ENCODE measurements at places on chromosomes 3 and 15.
A peak's percentile ranks its signal among the peaks of the same experiment; 100 is the strongest.

GRCh38 chr3:191499307-191500080, 38.5 kb downstream of the PYDC2 start:
- DNase-seq = no peak

DNA sequence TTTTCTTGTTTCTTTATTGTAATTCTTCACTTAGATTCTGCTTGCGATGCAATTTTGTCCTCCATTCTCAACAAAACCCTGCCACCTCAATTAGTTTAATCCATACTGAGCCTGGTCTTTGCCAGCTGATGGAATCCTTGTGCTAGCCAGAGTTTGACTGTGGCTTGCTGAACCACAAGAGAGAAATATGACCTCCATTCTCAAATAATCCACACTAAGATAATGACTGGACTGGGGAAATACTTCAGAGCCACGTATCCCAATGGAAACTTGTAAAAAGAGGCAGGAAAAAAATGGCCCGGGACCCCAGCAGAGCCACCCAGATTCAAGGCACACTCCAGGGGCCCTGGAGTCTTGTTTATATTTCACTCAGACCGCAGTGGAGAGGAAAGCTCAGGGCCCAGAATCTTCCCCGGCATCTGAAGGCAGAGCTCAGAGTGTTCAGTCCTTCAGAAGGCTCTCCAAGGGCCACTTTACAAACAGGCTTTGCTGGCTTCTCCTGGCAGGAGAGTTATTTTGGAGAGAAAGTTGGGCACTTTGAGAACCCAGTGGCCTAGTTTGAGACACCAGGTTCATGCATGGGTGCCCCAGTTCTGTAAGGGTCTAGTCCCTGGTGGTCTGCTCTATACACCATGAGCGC, 62.7 kb downstream of the SSUH2 start:
- no peak for DNase-seq

DNA sequence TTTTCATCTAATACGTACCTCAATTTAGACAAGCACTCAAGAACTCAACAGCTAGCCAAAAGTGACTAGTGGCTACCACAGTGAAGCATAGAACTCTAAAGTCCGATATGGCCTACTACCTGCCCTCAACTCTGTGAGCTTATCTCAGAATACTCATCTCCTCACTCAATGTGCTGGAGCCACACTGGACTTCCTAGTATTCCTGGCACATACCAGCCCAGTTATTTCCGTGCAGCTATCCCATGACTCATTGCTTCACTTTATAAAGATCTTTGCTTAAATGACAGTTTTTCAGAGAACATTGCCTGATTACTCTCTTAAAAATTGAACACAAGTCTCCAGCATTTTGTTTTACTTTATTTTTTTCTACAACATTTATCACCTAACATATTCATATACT, 524.7 kb downstream of the PYDC2 start:
- DNase-seq = no peak

GRCh38 chr3:66227915-66228314, 7.1 kb downstream of the SLC25A26 start:
- DNase-seq = no peak

DNA sequence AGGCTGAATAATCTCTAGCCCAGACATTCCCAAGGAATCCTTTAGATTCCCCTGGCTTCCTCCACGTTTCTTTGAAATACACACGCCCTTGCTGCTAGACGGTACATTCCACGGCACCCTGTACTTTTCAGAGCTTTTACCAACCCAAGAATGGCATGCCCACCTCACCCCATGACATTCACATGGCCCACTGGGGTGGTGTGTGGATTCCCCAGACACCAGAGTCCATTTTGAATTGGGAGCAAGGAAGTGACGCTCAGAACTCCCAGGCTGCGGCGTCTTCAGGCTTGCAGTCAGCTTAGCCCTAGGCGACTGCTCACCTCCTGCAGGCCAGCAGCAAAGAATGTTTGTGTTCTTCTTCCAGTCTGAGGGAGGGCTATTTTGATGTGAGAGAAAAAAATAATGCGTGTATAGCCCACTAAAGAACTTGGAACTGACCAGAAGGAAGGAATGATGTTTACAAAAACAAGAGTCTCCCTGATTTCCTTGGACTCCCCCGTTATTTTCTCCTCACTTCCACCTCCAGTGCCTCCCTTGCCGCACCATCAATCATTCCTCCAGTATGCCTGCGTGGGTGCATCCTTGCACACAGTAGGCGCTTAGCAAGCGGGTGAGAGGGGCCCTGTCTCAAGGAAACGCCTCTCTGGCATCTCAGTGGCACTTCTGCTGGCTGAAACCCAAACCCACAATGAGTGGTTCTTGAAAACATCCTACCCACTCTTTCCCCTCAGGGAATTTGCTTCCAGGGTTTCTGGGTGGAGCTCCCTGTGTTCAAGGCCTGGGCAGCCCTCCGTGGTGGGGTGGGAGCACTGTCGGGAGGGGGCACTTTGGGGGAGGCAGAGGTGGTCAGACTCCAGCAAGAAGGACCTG, 59.9 kb downstream of the SMAD6 start:
- DNase-seq = no peak

DNA sequence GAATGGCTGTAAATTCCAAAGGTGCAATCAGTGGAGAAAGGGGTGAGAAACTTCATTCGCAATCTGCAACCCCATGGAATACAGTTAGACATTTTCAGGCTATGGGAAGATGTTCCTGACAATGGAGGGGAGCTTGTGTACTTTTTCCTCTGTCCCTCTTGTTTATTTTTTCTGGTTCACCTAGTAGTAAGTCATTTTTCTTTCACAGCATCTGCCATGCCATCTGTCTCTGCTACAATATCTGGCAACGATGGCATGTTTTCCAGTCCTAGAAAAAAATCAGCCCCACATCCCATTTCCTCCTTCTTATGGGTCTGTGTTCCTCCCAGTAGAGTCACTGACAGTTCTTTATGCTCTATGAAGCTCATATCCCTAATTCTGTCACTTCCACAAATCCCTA, 76.0 kb downstream of the SSR3 start:
- DNase-seq = no peak

DNA sequence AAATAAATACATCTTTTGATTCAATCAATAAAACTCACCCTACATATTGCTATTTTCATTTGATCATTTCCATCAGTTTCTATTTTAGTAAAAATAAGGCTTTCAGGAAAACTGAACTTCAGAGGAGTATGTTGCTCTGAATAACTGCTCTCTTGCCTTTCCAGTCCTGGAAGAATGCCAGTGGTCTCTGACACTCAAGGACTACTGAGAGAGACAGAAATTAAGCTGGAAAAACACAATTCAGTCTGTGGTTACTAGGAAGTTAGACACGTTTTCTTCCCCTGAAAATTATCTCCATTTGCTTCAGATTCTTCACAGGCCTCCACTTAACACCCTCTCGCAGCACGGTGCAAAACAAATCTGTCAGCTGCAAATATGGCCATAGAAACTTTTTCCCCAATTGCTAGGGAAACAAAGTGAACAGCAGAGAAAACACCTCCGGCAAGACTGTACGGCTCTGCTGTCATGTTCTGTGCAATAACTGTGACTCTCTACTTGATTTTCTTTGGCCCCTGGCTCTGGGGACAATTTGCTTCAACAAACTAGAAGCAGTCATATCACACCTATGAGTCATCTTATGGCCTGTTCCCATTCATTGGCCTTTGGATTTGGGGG, 353.0 kb downstream of the MAGI1 start:
- no peak for DNase-seq

DNA sequence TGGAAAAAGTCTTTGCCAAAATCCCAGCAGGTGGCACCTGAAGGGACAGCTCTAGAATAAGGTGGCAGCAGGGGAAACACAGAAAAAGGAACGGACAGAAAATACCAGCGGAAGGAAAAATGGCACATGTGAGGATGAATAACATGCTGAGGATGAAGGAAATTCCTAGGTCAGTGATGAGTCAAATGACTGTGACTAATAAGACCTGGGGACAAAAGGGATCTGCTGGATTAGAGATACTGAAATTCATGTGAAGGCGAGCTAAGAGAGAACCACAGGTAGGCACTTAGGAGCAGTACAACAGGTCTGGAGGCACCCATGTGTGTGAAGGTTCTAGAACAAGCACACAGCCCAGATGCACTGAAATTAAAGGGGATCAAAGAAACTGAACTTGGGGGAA, 482.5 kb downstream of the FOXP1 start:
- peak; percentile 47 for DNase-seq

- DNase-seq = no peak
These were observed 14.8 kb downstream of the PRC1 start for GRCh38 chr15:90979582-90979981.

DNA sequence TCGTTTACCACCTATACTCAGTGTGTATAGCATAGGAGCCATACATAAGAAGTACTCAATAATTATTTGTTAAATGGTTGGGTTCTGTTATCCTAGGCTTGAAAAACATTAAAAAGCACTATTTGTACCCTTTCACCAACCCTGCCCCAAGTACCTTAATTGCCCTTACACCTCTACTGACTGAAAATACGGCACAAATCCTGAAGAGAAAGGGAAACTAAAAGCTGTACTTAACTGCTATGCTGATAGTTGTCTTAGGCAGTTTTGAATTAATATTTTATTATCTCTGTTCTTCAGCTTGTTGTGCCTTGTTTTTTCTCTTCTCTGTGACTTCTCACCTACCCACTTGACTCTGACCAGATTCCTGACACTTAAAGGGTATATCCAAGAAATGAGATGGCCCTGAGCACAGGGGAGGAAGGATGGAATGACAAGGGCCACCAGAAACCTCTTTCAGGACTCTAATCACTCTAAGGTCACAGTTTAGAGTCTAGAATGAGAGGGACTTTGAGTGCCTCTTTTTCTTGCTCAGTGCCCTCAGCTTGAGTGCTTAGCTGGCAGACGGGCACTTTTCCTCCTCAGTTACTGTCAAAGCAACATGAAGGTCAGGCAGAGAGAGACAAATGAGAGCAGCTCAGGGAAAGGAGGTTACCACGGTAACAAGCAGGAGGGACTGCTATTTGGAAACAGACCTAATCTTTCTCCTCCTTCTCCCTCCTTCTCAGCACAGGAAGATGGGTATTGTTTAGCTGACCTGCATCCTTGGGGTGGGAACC, 136.5 kb downstream of the ZNF609 start:
- no peak for DNase-seq

- no peak for DNase-seq
These were observed 123.9 kb downstream of the RAB11A start for GRCh38 chr15:65993236-65993635.

GRCh38 chr3:2623436-2623835, 486.7 kb downstream of the IL5RA start:
- DNase-seq = no peak

- DNase-seq = no peak
These were observed 155.9 kb downstream of the GMNC start for GRCh38 chr3:190706582-190706981.

GRCh38 chr15:65411465-65412071, 11.2 kb downstream of the IGDCC4 start:
- DNase-seq = no peak

DNA sequence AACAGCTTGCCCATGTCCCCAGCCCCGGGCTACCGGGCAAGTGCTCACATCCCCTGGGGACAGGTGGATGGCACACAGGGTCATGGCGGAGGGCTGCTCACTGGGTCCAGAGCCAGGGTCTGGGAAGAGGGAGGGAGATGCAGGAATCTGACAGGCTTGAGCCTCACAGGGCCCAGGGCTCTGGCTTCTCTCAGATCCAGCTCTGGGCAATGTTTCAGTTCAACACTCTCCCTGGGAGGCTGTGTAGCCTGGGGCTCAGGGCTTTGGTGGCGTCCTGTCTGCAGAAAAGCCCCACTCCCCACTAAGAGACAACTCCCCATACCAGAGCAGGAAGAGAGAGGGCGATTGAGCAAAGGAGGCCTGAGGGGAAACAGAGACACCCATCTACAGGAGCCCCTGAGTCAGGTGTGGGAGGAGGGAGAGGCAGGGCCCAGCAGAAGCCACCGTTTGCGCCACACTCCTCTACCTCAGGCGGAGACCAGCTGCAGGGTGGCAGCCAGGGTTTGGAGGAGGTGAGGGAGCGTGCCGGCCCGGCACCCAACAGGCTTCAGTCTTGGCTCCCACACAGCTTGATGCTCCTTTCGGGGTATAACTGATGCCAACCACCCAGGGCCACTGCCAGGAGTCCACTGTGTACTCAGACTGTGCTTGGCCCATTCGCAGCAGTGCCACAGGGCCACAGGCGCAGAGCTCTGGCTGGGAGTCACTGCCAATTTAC, 16.8 kb upstream of the SRP14 start:
- no peak for DNase-seq

- no peak for DNase-seq
These were observed 218.7 kb upstream of the CHRNA7 start for GRCh38 chr15:31811641-31812040.

DNA sequence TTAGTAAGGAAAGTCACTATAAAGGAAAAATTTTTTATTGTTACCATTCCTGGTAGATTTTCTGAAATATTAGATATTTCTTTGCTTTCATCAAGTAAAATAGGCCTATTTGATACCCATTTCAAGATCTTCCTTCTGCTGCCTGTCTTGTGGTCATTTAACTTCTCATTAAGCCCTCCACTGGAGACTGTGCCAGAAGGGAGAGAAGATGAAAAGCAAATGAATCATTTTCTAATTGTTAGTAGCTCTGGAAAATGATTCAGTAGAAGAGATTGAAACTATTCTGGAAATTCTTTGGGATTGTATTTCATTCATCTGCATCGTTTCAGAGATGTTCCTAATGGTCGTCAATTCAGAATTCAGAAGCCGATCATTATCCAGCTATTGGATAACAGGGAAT, 3.2 kb downstream of the KCTD6 start:
- DNase-seq = no peak

DNA sequence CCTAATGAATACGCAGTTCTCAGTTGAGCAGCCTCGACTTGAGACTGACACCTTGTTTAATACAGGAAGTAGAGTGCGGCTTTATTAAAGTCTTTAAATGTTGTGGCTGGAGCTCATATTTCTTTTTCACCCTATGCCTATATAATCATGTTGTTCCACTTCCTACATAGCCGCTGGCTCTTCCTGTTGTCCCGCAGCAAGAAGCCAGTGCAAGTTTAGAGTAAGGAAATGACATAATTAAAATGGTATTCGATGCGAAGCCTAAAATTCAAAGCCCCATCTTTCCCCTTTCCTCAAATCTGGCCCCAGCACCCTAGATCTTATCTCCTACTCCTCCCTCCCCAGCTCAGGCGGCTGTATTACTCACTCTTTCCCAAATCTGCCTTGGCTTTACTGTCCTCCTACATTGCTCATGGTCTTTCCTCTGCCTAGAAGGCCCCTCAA, 7.5 kb upstream of the PHLDB2 start:
- peak; percentile 49 for DNase-seq

GRCh38 chr3:174891524-174892203, 32.5 kb downstream of the NAALADL2 start:
- DNase-seq = no peak

DNA sequence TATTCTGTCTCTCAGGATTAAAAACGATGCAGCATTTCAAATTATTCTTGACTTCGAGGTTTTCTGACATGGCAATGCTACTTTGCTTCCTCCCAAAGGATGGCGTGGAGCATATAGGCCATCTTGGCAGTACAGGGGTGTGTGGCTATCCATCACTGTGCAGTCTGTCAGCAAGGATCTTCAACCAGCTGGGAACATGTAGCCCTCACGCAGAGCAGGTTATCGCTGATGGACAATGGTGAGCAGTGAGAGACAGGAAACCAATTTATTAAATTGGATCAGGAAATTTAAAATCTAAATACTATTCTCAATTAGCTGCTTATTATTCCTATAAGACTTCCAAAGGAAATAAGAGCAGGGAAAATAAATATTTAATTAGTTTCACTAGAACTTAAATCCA, 615.3 kb downstream of the OTOL1 start:
- no peak for DNase-seq

- DNase-seq = no peak
These were observed 47.9 kb upstream of the LCTL start for GRCh38 chr15:66613743-66614142.
